Sigmoid colon (tissue), 7 donors: ENCODE measurements at places on chromosomes 5 and 9. TPM values are rescaled to one million over a fixed set of nuclear protein-coding genes. Genes with fewer than 3 reads are reported as not detected.

- H3K4me1 ChIP-seq, result no peaks in the 10 kb centered on the region
- H3K4me3 ChIP-seq, result no peak overlapping the region
- H3K27ac ChIP-seq, result no peak overlapping the region
- H3K27me3 ChIP-seq, result no peaks in the 10 kb centered on the region
- DNase-seq, result no peak
Measured at GRCh38 chr5:109708813-109709212, 19.1 kb downstream of the MAN2A1 start.

GRCh38 chr5:172622091-172623046 is 18.7 kb upstream of the NEURL1B start:
- no peaks in the 10 kb centered on the region for H3K27me3 ChIP-seq
- no peak overlapping the region for H3K27ac ChIP-seq
- H3K4me3 ChIP-seq, result no peak overlapping the region
- no peaks in the 10 kb centered on the region for H3K36me3 ChIP-seq

GRCh38 chr5:119397518-119398380 is 41.9 kb downstream of the TNFAIP8 start:
- H3K27ac ChIP-seq, result no peak overlapping the region
- H3K4me3 ChIP-seq, result no peak overlapping the region
- no peak for DNase-seq

- H3K27me3 ChIP-seq, result no peaks in the 10 kb centered on the region
- H3K36me3 ChIP-seq, result no peaks in the 10 kb centered on the region
- peaks cover 70% of the 10 kb centered on the region for H3K4me1 ChIP-seq
- H3K4me3 ChIP-seq, result no peak overlapping the region
- no peak for DNase-seq
Measured at GRCh38 chr5:38465061-38465460, 91.4 kb downstream of the LIFR start.

The ROR2 gene
- total RNA-seq, result 58.7 TPM

GRCh38 chr5:80216753-80217596 is 38.9 kb downstream of the SERINC5 start:
- H3K27me3 ChIP-seq, result no peaks in the 10 kb centered on the region
- DNase-seq, result peak; percentile 89
- no peaks in the 10 kb centered on the region for H3K36me3 ChIP-seq
- peak overlapping the region; percentile 2 for H3K4me3 ChIP-seq
- peak overlapping the region; percentile 58 for H3K27ac ChIP-seq

The FAXDC2 gene
- total RNA-seq, result 85.0 TPM

DNA sequence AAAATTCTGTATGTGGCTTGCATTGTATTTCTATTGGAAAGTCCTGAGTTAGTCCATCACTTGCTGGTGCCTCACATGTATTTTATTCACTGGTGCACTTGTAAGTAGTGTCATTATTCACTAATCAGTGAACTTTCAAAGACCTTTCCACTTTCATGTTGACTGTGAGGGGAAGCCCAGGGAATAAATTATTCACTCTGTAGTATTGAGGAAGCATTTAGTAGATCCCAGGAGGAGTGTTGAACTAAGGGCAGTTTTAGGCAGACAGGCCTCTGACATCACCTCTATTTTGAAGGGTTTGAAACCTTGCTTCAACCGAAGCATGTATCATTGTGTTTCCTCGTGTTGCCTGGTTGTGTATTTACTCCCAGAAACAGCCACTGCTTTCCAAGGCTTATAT is 705.4 kb upstream of the RIOK2 start:
- no peaks in the 10 kb centered on the region for H3K4me1 ChIP-seq
- no peak for DNase-seq
- H3K4me3 ChIP-seq, result no peak overlapping the region
- no peaks in the 10 kb centered on the region for H3K36me3 ChIP-seq
- H3K27me3 ChIP-seq, result no peaks in the 10 kb centered on the region

DNA sequence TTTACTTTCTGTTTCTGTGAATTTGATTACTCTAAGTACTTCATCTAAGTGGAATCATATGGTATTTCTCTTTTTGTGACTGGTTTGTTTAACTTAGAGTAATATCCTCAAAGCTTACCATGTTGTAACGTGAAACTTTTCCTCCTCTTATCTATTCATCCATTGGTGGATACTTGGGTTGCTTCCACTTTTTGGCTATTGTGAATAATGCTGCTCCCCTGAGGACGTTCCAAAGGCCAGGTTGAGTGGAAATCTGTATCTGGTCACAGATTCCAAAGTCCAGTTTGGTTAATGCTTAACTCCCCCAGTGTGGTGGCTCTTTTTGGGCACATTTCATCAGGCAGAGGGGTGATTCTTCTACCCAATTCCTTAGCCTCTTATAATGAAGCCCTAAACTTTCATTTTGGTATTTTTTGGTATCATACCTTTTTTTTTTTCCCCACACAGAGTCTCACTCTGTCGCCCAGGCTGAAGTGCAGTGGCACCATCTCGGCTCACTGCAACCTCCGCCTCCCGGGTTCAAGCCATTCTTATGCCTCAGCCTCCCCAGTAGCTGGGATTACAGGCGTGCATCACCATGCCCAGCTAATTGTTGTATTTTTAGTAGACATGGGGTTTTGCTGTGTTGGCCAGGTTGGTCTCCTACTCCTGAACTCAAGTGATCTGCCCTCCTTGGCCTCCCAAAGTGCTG is 65.4 kb downstream of the CMYA5 start:
- H3K36me3 ChIP-seq, result no peaks in the 10 kb centered on the region
- no peaks in the 10 kb centered on the region for H3K4me1 ChIP-seq
- H3K27ac ChIP-seq, result no peak overlapping the region
- H3K4me3 ChIP-seq, result no peak overlapping the region
- DNase-seq, result no peak
- no peaks in the 10 kb centered on the region for H3K27me3 ChIP-seq

- H3K4me1 ChIP-seq, result no peaks in the 10 kb centered on the region
- H3K27ac ChIP-seq, result no peak overlapping the region
- H3K4me3 ChIP-seq, result no peak overlapping the region
- no peak for DNase-seq
- no peaks in the 10 kb centered on the region for H3K27me3 ChIP-seq
Measured at GRCh38 chr5:53890490-53890889, 330.1 kb downstream of the NDUFS4 start.

- no peaks in the 10 kb centered on the region for H3K4me1 ChIP-seq
- H3K36me3 ChIP-seq, result no peaks in the 10 kb centered on the region
- no peak overlapping the region for H3K4me3 ChIP-seq
- H3K27ac ChIP-seq, result no peak overlapping the region
- no peak for DNase-seq
- H3K27me3 ChIP-seq, result no peaks in the 10 kb centered on the region
Measured at GRCh38 chr5:79936646-79937216, 54.3 kb downstream of the MTX3 start.

The DPH7 gene
- 43.6 TPM for total RNA-seq

GRCh38 chr9:2816476-2817141 is 27.3 kb downstream of the PUM3 start:
- no peaks in the 10 kb centered on the region for H3K36me3 ChIP-seq
- peaks cover 25% of the 10 kb centered on the region for H3K4me1 ChIP-seq
- H3K27me3 ChIP-seq, result no peaks in the 10 kb centered on the region
- peak overlapping the region; percentile 74 for H3K27ac ChIP-seq
- H3K4me3 ChIP-seq, result no peak overlapping the region

The SHOC1 gene
- not detected for total RNA-seq

The S1PR3 gene
- total RNA-seq, result 22.3 TPM

The SARDH gene
- 1.8 TPM for total RNA-seq

The CMBL gene
- total RNA-seq, result 21.3 TPM

The ANKDD1B gene
- not detected for total RNA-seq

DNA sequence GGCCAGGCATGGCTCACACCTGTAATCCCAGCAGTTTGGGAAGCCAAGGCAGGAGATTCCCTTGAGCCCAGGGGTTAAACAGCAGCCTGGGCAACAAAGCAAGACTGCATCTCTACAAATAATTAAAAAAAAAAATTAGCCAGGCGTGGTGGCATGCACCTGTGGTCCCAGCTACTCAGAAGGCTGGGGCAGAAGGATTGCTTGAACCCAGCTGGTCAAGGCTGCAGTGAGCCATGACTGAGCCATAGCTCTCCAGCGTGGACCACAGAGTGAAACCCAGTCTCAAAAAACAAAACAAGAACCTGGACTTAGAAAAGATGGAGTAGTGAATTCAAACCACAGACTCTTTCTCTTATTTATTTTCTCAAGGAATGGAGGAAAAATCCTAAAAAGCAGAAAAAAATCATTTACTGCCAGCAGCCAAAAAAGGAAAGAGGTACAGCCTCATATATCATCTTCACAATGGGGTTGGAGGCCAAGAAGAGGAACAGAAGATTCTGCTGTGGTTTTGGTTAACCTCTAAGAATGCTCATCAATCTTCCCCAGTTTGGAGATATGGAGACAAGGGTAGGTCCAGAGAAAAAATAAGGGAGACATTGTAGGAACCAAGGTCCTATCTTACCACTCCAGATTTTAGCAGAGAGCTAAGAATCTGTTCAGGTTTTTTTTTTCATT is 40.0 kb upstream of the MYO10 start:
- no peak for DNase-seq
- no peaks in the 10 kb centered on the region for H3K27me3 ChIP-seq
- no peak overlapping the region for H3K27ac ChIP-seq
- H3K4me1 ChIP-seq, result no peaks in the 10 kb centered on the region

- no peaks in the 10 kb centered on the region for H3K27me3 ChIP-seq
- no peak overlapping the region for H3K27ac ChIP-seq
- H3K4me1 ChIP-seq, result no peaks in the 10 kb centered on the region
- H3K4me3 ChIP-seq, result no peak overlapping the region
Measured at GRCh38 chr9:73348471-73348870, 196.8 kb downstream of the ANXA1 start.

DNA sequence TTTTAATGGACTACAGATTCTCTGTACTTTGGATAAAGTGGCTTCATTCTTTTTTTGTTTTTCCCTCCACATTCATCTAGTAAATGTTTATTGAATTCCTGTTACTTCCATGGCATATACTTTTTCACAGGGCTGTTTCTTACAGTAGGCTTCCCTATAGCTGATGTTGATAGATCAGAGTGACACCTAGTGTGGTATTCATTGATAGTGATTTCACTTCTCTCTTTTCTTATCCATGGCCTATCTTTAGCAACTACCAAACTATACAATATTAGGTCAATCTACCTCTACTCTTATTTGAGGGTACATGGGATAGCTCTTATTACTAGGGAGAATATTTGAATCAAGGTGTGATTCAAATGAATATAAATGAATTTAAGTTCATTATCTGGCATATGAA is 35.8 kb downstream of the FSD1L start:
- no peak for DNase-seq
- no peaks in the 10 kb centered on the region for H3K4me1 ChIP-seq
- H3K36me3 ChIP-seq, result no peaks in the 10 kb centered on the region
- H3K27me3 ChIP-seq, result no peaks in the 10 kb centered on the region
- no peak overlapping the region for H3K4me3 ChIP-seq

- H3K36me3 ChIP-seq, result no peaks in the 10 kb centered on the region
- H3K4me3 ChIP-seq, result no peak overlapping the region
- H3K4me1 ChIP-seq, result peaks cover 6% of the 10 kb centered on the region
- H3K27ac ChIP-seq, result no peak overlapping the region
Measured at GRCh38 chr5:100575815-100576214, 40.6 kb downstream of the FAM174A start.

The IFNA2 gene
- total RNA-seq, result not detected

GRCh38 chr5:24854350-24854749 is 209.6 kb upstream of the CDH10 start:
- no peak overlapping the region for H3K4me3 ChIP-seq
- H3K36me3 ChIP-seq, result no peaks in the 10 kb centered on the region
- no peaks in the 10 kb centered on the region for H3K4me1 ChIP-seq
- DNase-seq, result no peak
- no peaks in the 10 kb centered on the region for H3K27me3 ChIP-seq

DNA sequence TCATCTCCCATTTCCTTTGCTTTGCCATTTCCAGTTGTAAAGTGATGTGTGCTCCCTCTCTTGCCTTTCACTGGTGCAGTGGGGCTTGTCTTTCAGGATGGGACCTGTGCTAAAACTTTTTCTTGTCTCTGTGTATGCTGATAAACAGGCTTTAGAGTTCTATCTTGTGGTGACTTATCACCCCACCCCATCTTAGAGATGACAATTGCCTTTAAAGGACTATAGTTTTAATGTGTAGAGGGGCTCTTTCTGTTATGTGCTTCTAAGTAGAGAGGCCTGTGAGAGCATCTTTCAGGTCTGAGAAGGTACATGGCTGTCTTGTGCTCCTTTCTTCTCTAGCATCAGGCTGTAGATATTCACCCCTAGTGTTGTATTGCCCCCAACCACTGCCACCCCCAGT is 21.9 kb downstream of the MAN2A1 start:
- no peak for DNase-seq
- H3K27me3 ChIP-seq, result no peaks in the 10 kb centered on the region
- H3K36me3 ChIP-seq, result no peaks in the 10 kb centered on the region

GRCh38 chr5:124404796-124405195 is 341.6 kb downstream of the ZNF608 start:
- H3K36me3 ChIP-seq, result no peaks in the 10 kb centered on the region
- no peak for DNase-seq
- H3K4me3 ChIP-seq, result no peak overlapping the region
- no peaks in the 10 kb centered on the region for H3K27me3 ChIP-seq
- peaks cover 9% of the 10 kb centered on the region for H3K4me1 ChIP-seq
- no peak overlapping the region for H3K27ac ChIP-seq

DNA sequence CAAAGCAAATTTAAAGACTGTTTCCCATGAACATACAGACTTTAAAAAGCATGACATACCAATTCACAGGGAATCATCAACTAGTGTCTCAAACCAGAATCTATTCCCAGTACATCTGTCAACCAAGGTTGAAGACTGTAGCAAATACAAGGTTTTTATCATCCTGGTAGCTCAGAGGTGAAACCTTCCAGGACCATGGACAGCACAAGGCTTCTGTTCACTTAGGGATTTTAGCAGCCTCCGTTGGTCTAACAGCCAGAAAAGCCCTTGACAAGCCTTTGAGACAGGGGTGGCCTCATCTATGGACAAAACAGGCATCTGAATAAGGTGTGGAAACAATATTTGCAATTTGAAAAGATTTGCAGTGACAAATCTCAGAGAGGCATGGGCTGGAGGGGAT is 119.0 kb downstream of the TRIM32 start:
- no peaks in the 10 kb centered on the region for H3K36me3 ChIP-seq
- H3K4me3 ChIP-seq, result no peak overlapping the region
- H3K27me3 ChIP-seq, result no peaks in the 10 kb centered on the region
- H3K27ac ChIP-seq, result no peak overlapping the region
- DNase-seq, result no peak

The OSMR gene
- 18.5 TPM for total RNA-seq

GRCh38 chr5:149188383-149188782 is 47.1 kb downstream of the ABLIM3 start:
- H3K27me3 ChIP-seq, result no peaks in the 10 kb centered on the region
- H3K4me1 ChIP-seq, result peaks cover 5% of the 10 kb centered on the region
- DNase-seq, result no peak
- H3K4me3 ChIP-seq, result no peak overlapping the region

The F2RL2 gene
- 3.1 TPM for total RNA-seq

DNA sequence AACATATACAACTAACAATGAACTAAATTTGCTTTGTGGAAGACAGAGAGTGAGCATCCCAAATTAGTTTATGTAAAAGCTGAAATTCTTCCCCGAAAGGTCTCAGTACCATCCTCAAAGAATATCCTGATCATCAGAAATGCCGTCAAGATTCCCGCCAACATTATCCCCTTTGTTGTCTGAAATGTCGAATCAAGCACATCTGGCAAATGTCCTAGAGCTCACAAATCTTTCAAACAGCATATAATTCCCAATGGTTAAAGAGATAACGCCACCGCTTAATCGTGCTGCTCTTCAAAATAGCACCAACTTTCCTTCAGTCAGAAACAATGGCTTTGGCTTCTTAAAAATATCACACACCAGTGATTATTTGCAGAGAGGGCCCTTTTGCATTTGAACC is 23.8 kb downstream of the MORN5 start:
- H3K27me3 ChIP-seq, result no peaks in the 10 kb centered on the region
- no peaks in the 10 kb centered on the region for H3K36me3 ChIP-seq
- no peak overlapping the region for H3K4me3 ChIP-seq
- no peak for DNase-seq
